Activated CD4-positive, alpha-beta T cell treated with anti-CD3 and anti-CD28 coated beads for 1 hour (primary cell): ENCODE measurements at places on chromosomes 11 and 22.

DNA sequence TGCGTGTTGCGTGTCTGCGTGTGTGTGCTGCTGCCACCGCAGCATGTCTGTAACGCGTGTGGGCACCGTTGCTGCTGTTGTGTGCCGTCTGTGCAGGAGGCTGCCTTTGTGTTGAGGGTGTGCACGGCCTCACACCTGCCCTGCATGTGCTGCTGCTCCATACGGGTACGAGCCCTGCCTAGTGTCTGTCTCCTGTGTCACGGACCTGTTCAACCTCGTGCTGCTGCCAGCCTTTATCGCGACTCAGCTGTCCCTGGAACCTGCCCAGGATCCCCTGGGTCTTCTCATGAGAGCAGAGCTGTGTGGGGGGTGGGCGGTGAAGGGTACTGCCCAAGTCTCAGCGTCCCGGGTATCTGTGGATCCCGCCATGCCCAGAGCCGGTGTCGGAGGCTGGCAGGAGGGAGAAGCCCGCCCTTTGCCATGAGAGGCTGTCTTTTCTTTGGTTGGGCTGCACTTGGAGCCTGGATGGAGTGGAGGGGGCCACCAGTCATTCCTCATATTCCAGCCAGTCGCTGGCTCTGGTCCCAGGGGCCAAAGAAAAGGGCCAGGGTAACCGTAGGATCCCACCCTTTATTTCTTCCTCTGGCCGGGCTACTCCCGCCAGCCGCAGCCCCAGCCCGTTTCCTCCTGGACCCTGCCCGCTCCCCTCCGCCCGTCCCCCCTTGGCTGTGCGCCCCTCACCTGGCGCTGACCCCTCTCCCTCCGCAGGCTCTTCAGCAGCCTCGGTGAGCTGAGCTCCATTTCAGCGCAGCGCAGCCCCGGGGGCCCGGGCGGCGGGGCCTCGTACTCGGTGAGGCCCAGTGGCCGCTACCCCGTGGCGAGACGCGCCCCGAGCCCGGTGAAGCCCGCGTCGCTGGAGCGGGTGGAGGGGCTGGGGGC is 7.8 kb upstream of the ACR start:
- no peak for DNase-seq

GRCh38 chr11:76228875-76229149 is 22.5 kb upstream of the WNT11 start:
- DNase-seq = no peak

- DNase-seq = no peak
Observed at GRCh38 chr11:128590587-128590986, 3.2 kb upstream of the ETS1 start.

DNA sequence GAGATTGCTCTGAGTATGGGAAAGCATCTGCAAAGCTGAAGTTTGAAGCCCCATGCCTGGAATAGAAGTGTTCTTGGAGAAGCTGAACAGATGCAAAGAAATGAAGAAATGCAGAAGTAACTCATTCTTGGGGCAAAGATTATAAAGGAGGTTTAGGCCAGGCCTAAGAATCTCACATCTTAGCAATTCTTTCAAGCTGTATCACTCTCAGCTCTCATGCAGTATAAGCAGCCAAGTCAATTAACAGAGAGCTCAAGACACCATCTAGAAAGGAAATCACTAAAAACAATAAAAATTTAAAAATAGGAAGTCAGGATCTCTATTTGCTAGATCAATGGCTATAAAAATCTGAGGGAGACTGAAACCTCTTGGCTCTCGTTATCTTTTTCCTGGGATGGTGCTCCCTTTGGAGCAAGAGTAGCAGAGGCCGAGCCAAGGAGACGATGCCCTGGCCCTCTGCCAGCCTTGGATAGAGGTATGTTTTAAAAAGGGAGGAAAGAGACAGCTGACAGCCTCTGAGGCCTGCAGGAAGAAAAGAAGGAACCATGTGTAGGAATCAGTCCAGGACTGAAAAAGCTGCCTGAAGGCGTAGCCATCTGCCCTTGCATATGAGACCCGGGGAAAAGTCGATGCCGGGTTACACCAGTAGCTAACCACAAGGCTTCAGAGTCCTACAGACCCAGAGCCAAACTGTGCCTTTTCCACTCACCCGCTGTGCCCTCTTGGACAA is 229.8 kb downstream of the BLID start:
- no peak for DNase-seq

GRCh38 chr22:37916311-37916710 is 10.2 kb downstream of the MICALL1 start:
- DNase-seq = no peak

- no peak for DNase-seq
Observed at GRCh38 chr11:114562166-114562916, 2.7 kb upstream of the NXPE1 start.

GRCh38 chr11:61917334-61918109 is at the start of gene RAB3IL1:
RAB3IL1 (minus strand) TSS chr11:61917566; CDS start chr11:61917367, 199 bp downstream.
- DNase-seq = no peak

DNA sequence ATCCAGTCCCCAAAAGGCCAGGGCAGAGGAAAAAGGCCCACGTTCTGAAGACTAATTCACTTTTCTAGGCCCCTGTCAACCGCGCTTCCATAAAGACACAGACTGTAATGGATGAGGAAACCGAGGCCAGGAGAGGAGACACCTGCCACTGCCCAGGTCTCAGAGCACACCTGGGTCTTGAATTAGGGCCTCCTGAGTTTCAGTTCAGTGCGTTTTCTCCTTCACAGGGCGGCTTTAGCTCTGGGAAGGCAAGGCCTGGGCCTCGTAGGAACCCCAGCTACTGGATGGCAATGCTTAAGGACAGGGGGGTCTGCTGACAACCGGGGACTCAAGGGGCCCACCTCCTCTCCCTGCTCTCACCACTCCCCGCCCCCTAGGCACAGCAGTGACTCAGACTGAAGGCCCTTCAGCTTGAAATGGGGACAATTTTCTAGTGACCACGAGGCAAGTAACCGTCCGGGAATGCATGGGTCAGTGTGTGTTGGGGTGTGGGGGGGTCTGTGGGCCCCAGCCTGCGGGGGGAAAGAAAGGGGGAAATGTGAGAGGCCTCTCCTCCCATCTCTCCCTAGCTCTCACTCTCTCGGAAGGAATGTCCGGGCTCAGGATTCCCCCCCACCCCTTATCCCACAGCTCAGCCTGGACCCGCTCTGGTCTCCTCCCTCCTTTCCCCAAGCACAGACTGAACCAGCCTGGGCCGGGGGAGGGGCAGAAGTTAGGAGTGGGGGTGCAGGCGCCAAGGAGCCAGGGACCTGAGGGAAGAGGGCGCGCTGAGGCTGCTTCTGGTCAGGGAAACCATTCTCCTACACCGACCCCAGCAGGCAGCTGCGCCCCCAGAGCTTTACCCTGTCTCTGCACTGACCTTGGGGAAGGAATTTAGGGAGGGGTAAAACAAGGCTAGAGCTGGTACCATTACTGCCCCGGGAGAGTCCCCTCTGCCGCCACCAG is 17.2 kb downstream of the CREB3L1 start:
- no peak for DNase-seq
